ENCODE measurements at places on chromosomes 3 and 15.

DNA sequence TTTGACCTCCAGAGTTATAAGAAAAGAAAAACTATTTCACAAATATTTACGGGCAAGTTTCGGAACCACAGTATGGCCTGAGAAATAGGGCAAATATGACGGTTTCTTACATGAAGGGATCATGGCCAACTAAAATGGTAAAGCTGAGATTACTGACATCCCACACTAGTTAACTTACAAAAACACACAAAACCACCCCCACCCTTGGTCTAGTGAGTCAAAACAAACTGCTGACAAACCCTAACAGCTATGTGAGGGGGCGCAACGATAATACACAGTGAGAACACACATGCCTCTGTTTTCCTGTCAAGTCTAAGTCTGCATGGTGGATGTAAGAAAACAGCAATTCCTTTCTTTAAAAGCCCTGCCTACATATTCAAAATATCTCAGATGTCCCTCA, 32.3 kb downstream of the CBLB start:
- DNase-seq, result peak; percentile 43

DNA sequence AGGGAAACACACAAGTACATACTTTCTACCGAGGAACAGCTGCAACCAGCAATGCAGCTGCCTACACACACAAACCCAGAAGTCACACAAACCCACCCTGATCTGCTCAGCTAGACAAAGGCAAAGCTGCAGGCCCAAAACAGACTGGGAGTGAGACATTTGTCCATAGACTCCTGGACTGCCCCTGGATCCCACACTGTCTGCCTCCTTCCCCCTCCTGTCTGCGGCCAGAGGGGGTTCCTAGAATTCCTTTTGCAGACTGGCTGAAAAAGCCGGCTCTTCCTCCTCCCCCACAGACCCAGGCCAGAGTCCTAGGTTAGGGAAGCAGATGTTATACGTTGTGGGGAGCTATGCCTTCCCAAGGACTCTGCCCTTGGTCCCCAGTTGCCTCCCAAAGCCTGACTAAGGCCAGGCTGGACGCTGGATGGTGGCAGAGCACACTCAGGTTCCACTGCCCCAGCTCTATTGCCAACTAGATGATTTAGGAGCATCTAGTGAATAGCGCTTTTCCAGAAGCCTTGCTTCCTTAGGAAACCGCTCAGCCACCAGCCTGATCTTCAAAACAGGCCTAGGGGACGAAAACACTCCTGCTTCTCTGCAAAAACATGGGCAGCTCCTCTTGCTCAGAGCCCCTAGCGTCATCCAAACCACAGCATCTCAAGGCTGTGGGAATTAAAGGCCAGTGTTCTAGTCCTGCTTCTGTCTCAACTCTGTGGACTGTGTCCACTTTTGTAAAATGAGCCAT, 37.4 kb upstream of the CILP start:
- DNase-seq, result no peak

- DNase-seq, result no peak
These were observed 1.1 kb upstream of the GABRB3 start for GRCh38 chr15:26773917-26774316.

GRCh38 chr15:33871980-33872379, 96.3 kb upstream of the CHRM5 start:
- no peak for DNase-seq

- no peak for DNase-seq
These were observed at the start of gene CPNE9 for GRCh38 chr3:9703736-9704346. TSS of gene CPNE9 (plus strand) at chr3:9703833. CDS start at chr3:9703997, 164 bp downstream.

GRCh38 chr15:61584410-61584809, 355.3 kb upstream of the RORA start:
- no peak for DNase-seq

GRCh38 chr3:128297401-128298138, 144.3 kb downstream of the EEFSEC start:
- no peak for DNase-seq

GRCh38 chr3:107837895-107838612, 252.8 kb downstream of the CD47 start:
- no peak for DNase-seq
